Stimulated activated CD8-positive, alpha-beta memory T cell treated with anti-CD3 and anti-CD28 coated beads, Interleukin-7, amount 100 ng/mL, for 1 hour (primary cell): ENCODE measurements at places on chromosomes 6 and 20.

DNA sequence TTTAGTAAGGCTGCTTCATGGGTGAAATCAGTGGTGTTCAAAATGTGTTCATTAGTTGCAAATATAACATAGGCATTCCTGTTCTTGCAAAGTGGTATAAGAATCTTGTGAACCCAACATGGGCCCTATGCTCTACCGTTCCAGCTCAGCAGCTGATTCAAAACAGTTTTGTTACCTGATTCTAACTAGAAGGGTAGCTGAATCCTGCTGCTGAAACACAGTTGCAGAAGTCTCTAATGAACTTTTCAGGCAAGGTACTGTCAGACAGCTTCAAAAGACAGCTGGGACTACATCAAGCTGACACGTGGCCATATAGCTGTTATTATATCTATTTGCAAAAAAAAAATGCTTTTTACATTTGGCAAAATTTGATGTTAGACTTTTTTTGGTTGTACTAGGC lies 22.7 kb downstream of the THEMIS start:
- DNase-seq, result no peak

GRCh38 chr20:42484790-42485375 lies 704.8 kb downstream of the PTPRT start:
- DNase-seq, result no peak

DNA sequence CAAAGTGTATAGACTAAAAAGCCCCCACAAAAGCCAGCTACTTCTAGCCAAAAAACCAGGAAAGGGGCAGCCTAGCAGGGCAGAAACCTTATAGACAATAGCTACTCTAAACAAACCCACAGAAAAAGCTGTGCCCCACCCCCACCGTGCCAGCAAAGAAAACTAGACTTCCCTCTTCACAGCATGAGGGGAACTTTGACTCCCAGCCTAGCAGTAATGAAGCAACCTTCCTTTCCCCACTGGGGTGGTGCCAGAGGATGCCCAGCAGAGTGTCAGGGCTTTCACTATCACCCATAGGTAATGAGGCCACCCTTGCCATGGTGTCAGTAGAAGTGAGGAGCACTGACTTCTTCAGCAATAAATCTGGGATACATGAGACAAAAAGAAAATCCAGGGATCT lies 99.0 kb upstream of the LGSN start:
- no peak for DNase-seq

DNA sequence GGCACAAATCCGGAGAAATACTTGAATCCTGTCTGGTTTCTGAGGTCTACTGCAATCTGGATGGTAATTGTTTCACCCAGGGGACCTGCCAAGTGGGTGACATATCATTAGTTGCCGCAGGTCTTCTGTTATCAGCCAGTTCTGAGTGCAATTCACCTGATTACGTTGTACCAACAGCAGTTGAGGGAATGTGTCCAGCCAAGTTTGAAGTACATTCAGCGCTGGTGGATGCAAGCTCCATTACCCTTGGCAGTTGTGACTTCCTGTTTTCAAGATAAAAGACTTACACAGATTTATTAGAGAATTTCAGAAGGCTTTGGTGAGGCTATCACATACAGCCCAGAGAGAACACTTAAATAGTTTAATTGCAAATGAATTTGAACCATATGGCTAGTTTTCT lies 42.8 kb downstream of the FNDC1 start:
- no peak for DNase-seq
